ENCODE measurements at places on chromosomes 16 and 17.

DNA sequence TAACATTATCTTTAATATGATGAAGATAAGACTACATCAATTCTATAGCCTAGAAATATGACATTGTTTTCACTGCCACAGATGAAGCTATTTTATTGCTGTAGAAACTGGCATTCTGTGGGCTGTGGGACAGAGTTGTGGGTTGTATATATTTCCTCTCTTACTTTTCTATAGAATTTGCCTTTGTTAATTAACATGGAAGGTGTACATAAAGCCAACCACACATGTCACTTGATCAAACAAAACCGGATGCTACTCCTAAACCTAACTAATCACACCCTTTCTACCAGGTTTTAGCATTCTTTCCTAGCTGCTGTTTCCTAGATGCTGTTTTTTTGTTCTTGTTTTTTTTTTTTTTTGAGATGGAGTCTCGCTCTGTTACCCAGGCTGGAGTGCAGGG is 81.2 kb upstream of the ATP2A3 start:
- no peak for DNase-seq

DNA sequence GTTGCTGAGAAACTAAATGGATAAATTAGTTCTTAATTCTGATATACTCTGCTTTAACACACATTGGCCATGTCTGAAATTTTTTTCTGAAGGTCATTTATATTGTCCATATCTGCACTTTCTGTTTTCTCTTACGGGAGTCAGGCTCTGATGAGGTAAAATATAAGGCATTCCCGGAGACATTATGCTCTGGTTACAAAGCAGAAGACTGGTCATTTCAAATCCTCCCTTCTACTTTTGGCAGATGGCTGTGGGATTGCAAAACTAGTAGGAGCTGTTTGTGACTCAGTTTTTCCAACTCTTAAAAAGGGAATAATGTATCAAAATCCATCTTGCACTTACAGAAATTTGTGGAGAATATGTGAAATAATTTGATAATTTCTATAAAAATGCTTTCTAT is 92.2 kb upstream of the CPHXL start:
- no peak for DNase-seq

DNA sequence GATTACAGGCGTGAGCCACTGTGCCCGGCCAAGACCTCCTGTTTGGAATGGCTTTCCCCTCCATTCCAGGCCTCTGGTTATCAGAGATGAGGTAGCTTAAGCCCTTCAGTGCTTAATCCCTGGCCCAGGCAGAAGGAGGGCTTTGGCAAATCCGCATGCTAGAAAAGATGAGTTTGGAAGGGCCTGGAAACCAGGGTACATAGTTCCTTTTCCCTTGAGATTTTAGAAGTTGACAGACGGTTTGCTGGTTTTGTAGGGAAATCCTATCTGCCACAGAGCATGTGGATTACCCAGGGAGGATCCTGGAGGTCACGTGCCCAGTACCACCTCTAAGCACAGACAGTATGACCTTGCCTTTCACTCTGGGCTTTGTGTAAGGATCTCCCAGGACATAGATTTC is 114.7 kb upstream of the CACNG3 start:
- DNase-seq = no peak

DNA sequence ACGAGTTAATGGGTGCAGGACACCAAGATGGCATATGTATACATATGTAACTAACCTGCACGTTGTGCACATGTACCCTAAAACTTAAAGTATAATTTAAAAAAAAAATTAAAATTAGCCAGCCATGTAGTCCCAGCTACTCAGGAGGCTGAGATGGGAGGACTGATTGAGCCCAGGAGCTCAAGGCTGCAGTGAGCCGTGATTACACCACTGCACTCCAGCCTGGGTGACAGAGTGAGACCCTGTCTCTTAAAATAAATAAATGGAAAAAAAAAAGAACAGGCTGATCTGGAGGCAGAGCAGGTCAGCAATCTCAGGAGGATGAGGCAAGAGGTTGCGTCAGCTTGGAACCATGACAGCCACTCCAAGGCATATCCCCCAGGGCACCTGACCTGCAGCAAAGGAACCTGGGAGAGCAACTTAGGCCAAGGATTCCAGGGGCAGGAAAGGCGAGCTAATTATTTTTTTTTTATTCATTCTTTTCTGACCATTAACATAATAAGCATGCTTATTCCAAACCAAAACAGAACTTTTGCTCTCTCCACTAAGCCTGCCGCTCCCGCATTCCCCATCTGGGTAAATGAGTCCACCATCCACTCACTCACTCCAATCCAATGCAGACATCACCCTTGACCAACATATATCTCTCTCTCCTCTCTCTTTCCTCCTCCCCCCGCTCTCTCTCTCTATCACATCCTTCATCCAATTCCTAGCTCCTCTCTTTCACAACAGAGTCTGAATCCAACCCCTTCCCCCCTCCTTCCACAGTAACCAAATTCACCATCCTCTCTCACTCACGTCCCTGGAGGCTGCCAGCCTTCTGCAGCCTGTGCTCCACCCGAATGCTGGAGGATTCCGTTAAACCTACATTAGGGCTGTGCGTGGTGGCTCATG is 47.7 kb downstream of the TK2 start:
- DNase-seq = no peak

DNA sequence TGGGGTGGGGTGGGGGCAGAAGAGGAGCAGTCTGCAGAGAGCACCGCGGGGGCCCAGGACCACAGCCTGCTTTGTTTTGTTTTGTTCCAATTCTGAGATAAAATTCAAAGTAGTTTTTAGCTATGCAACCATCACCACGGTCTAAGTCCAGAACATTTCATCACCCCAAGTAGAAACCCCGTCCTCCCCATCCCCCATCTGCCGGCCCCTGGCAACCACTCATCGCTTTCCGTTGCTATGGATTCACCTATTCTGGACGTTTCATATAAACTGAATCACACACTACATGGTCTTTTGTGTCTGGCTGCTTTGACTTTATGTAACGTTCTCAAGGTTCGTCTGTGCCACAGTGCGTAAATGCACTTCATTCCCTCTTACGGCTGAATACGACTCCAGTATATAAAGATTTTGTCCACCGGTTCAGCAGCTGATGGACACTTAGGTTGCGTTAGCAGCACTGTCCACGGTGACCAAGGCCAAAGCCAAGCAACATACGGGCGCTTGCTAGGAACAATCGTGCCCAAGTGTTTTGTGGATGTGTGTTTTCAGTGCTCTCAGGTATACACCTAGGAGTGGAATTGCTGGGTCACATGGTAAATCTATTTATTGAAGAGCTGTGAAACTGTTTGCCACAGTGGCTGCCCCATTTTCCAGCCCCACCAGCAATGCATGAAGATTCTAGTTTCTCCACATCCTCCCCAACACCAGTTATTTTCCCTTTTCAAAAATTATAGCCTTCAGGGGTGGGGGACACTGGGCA is 27.7 kb upstream of the RASD1 start:
- DNase-seq = no peak

All from ACHN (cell line).